ENCODE measurements at places on chromosomes 6 and 20.

DNA sequence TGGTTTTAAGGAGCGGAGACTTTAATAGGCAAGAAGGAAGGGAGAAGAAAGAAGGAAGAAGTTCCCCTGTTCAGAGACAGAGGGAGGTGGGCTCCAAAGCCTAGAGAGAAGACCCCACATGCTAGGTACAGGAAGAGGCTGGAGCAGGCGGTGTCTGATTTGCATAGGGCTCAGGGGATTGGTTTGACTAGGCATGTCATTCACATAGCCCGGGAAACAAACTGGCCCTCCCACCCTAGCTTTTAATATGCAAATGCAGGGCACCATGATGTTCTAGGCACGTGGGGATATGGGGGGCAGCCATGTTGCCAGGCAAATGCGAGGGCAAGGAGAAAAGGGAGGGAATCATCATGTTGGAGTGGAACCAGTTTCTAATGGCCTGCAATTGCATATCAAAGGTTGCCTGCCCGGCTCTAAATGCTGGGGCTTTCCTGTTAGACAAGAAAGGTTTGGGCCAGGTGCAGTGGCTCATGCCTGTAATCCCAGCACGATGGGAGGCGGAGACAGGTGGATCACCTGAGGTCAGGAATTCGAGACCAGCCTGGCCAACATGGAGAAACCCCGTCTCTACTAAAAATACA is 34.3 kb upstream of the AGPAT4 start:
- no peak for ATAC-seq

- peak; percentile 85 for ATAC-seq
Observed at GRCh38 chr6:161727083-161727833, 453.4 kb upstream of the AGPAT4 start.

GRCh38 chr6:18990059-18990978 is 603.2 kb downstream of the RNF144B start:
- ATAC-seq = no peak

DNA sequence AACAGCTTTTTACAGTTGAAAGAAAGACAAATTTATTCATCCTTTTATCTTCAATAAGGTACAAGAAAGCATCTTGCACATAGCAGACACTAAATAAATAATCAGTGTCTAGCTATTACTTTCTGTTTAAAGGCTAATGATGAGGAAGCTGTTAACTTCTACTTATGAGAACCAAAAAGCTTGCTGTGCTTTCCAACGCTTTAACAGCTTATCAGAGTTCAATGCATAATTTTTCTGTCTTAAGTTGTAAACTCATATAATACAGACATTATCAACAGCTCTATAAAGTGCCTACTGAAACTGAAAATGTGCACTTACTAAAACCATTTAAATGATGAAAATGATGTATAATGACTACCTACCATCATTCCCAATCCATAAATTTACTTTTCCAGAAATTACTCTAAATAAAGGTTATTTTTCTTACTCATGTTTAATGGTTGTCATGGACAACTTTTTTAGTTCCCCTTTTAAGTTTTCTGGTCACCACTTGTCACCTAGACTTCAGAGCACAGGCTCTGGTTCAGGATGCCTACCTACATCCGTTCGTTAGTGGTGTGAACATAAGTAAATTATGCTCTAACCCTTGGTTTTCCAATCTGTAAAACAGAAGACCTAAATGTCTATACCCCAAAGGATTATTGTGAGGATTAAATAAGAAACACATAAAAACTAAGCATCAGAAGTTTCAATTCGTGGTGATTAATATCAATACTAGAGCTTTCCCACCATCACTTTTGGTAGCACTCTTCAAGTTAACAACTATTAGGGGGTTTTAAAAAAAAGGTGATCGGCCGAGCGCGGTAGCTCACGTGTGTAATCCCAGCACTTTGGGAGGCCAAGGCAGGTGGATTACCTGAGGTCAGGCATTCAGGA is 8.0 kb downstream of the PNISR start:
- no peak for ATAC-seq

DNA sequence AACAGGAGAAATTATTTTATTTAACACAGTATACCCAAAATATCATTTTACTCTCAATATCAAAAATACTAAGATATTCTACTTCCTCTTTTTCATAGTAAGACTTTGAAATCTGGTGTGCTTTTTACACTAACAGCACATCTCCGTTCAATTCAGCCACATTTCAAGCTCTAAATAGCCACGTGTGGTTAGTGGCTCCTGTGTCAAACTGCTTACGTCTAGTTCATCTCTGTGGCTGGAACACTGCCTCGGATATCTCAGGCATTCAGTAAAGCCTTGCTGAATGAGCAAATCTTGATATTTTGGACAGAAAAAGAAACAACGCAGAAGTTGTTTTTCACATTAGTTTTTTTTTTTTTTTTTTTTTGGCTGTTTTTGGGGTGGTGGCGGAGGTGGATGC is 136.1 kb downstream of the EYA4 start:
- ATAC-seq = no peak

DNA sequence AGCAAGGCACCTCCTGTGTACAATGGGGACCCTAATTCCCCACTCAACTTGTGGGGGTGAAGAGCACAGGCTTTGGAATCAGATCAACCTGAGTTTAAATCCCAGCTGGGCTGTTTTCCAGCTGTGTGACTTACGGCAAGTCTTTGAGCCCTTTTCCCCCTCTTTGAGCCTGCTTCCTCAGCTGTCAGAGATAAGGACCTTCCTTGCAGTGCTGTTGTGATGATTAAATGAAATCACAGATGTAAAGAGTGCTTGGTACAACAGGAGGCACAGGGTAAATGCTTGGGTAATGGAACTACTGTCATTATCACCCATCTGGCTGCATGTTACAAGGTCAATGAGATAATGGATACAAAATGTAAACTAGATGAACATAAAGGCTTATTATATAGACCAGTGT is 3.2 kb downstream of the SNX21 start:
- no peak for ATAC-seq

GRCh38 chr6:122953766-122954165 is 42.3 kb upstream of the CLVS2 start:
- ATAC-seq = no peak

DNA sequence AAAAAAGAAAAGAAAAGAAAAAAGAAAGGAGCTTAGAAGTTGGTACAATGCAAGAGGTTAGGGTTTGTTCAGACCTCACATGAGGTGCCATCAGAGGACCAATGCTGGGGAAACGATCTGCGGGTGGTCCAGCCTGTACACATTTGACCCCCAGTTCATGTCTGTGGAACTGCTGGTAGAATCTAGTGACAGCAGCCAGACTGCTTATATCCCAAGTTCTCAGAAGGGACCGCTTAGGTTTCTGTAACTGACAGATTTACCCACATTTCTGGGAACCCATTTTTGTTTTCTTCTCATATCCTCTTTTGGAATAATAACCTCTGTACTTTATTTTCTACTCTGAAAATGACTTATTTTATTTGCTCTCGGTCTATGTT is 4.7 kb downstream of the PPP1R18 start:
- no peak for ATAC-seq

GRCh38 chr20:37911838-37912281 is 8.9 kb downstream of the VSTM2L start:
- ATAC-seq = peak; percentile 31

GRCh38 chr6:17224056-17224455 is 57.1 kb upstream of the RBM24 start:
- ATAC-seq = no peak

DNA sequence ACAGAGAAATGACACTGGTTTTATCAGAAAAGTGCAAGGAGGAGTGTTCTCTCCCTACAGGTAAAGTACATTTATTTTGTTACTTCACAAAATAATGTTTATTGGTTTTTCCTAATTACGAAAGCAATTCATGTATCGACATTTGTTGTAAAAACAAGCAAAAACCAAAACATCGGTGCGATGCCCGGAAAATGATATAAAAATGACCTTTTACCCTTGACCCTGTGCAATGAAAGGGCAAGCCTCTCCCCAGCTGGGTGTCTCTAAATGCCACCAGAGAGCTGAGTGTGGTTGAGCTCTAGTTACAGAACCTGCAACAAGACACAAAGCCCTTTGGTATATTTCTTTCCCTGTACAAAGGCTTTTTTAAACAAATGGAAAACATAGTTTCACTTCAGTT is 65.4 kb downstream of the CD164 start:
- ATAC-seq = no peak
